Stimulated activated CD4-positive, alpha-beta T cell treated with anti-CD3 and anti-CD28 coated beads, Interleukin-1b, Interleukin-23, amount 100 ng/mL, for 4 hours (primary cell): ENCODE measurements at places on chromosomes 6 and 20.

DNA sequence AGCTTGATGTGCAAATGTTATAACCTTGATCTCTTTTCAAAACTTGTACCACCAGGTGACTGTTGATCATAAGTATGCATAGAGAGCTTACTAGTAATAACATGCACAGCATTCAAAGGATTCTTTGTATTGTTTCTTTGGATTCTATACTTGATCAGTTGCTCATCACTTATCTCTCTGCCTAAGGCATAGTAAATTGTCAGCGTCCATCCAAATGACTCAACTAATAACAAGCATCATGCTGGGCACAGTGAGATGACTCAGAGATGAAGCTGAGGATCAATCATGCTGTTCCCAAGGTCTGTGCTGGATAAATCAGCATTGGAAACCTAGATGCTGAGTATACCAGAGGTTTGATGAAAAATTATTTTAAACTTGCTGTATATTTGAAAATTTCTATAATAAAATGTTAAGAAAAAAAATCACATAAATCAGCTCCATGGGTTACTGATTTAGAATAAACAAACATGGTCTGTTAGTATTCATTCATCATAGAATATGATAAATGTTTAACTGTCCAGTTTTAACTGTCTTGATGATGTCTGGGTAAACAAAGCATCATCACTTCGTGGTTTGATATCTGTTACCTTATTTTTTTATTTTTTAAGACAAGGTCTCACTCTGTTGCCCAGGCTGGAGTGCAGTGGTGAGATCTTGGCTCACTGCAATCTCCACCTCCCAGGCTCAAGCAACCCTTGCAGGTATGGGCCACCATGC is 45.6 kb upstream of the SGK1 start:
- DNase-seq, result no peak

GRCh38 chr20:57396984-57397692 is 5.9 kb downstream of the RBM38 start:
- no peak for DNase-seq

- no peak for DNase-seq
Measured at GRCh38 chr6:25450469-25451198, 171.5 kb downstream of the CARMIL1 start.

- no peak for DNase-seq
Measured at GRCh38 chr6:151690768-151691562, 116.5 kb upstream of the ESR1 start.

DNA sequence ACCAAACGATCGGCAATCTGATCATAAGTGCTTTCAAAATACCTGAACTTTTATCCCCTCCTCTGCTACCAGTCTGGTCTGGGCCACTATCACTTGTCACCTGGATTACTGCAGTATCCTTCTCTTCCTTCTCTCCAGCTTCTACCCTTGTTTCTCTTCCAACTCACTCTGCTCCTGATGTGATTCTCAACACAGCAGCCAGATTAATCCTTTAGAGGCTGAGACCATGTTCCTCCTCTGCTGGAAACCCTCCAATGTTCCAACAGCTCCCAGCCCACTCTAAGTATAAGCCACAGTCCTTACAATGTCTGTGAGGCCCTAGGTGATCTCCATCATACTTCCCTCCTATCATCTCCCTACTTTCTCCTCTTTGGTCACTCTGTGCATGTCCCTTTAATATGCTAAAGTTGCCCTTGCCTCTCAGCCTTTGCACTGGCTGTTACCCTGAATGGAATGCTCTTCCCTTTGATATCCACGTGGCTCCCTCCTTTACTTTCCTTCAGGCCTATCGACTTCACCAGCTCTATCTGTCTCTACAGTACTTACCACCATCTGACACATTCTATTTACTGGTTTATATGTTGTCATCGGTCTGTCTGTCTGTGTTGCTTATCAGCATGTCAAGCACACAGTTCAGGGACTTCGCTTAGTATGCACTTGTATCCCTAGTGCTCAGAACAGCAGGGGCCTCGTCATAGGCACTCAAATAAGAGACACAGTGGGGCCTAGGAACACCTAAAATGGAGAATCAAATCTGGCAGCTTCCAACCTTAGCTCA is 35.0 kb upstream of the RNF24 start:
- no peak for DNase-seq

- no peak for DNase-seq
Measured at GRCh38 chr6:39224523-39225182, 4.6 kb downstream of the KCNK5 start.

DNA sequence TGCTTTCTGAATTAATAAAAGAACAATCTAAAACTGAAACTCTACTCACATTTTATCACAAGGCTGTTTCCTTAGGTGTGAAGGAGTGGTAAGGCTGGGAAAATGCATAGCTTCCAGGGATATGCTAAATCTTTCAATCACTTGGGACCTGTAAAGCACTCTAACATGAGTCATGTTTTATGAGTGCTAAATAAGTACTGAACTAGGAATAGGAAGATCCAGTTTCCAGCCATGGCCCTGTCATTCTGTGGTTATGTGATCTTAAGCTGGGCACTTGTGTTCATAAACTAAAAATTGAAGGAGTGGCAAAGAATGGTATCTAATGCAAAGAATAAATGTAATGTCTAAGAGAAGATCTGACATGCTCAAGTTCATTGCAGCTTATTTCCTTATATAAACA is 6.1 kb upstream of the TMEM200A start:
- no peak for DNase-seq

GRCh38 chr20:45085867-45086266 is 15.1 kb downstream of the KCNS1 start:
- no peak for DNase-seq

DNA sequence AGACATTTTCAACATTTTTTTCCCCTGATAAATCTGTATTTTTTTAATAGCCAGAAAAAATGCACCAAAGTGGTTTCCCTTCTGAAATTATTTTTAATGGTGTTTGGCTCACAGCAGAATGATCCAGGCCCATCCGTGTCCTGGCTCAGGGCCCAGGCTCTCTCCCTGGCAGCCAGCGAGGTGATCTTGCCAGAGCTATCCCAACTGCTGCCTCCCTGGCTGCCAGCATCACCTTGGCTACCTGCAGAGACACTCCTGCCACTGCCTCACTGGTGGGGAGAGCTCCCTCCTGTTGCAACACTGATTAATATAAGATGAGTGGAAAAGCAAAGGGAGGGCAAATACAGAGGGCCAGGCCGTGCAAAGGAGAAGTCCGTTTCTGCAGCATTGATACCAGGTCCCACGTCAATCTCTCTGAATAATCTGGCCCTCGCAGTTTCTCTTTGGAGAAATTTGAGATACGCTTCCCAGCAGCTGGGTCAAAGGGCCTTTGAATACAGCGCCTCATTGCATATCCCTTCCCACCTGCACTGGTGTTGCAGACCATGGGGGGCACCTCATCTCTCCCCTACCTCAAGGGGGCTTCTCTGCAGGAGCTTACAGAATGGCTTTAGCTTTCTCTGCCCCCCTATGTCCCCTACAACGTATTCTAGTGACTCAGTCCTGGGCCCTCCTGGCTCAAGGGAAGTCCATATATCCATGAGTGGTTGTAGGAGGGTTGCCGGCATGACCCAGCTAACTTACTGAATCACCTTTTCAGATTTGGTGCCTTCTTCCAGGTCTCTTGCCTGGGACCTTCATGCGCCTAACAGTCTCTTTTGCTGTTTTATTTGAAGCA is 12.8 kb upstream of the DSTN start:
- no peak for DNase-seq

GRCh38 chr20:63215101-63216040 is 560 bp downstream of the YTHDF1 start:
- no peak for DNase-seq
